ENCODE measurements at places on chromosomes 2 and 18.

DNA sequence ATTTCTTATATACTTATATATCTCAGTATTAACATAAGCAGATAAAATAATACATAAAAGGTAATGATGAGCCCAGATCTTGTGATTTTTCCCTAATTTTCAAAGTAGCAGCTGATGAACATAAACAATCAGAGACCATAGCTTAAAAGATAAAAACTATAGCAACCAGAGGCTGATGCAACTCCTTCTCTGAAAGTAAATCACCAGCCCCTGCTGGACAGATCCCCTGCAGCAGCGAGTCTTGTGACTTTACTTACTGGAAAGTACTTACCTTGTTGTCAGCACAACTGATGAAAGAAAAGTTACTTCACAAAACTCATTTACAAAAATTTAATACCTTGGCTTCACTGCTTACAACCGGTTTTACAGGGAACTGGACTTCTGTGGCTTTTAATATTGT is 67.3 kb downstream of the GORASP2 start:
- no peak for DNase-seq

DNA sequence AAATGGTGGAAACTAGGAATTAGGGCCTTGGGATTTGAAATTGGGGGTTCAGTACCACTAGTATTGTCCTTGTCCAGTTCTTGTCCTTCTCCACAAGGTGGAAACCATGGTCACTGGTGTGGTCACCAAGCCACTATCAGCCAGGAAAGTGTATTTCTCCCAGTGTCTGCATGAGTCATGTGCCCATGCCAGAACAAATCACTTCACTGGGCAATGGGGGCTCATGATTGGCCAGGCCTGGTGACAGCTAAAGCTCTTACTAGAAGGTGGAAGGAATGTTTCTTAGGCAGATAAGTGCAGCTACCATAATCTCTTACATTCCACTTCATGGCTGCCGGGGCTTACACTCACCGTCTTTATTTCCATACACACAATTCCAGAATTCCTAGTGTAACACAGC is 124.8 kb upstream of the TACR1 start:
- DNase-seq = no peak

GRCh38 chr18:79625195-79625923 is 54.2 kb upstream of the CTDP1 start:
- DNase-seq = no peak

DNA sequence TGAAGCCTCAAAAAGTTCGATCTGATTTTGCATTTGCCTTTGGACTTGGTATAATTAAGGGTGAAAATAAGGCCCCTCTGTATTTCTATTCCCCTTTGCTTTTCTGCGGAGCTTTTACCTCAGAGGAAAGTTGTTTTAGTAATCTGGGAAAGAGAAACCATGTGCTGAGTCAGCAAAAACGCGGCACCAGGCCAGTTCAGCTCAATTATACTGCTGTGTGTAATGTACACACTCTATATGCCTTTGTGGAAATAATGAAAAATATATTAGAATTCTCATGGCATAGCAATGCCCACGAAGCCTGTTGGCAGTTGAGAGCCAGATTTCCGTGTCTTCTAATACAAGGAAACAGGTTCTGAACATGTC is 161.9 kb upstream of the SIX2 start:
- no peak for DNase-seq

GRCh38 chr18:13577091-13577697 is 149.2 kb downstream of the FAM210A start:
- no peak for DNase-seq

- no peak for DNase-seq
Measured at GRCh38 chr2:191572319-191572718, 105.6 kb upstream of the NABP1 start.

DNA sequence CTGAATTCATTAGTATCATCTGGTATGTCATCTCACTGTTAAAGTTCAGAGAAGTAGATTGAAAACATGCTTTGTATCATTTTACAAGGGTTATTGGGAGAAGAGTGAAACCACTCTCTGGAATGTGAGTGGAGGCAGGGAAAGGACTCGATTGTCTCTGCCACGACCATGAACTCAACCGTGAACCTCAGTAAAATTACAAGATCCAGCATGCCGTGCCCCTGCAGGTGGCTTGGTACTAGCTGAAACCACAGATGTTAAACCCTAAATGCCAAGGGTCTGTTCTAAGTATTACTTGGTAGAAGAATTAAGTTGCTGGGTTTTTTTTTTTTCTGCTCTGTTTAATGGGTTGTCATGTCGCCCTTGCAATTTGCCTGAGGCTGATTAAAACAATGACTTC is 197.2 kb downstream of the MYO3B start:
- peak; percentile 12 for DNase-seq

DNA sequence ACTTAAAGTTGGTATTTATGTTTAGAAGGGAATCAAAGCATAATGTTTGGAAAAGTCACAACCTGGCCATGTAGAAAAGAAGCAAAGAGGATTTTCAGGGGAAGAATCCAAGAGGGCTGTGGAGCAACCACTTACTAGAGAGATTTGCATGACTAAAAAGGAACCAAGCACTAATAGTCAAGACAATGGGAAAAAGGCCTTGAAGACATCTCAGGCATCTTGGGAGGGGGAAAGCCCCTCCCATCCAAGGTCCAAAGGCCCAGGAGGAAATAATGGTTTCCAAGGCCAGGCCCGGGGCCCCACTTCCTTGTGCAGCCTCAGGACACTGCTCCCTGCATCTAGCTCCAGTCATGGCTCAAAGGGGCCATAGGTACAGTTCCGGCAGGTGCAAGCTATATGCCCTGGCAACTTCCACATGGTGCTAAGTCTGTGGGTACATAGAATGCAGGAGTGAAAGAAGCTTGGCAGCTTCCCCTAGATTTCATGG is 128.1 kb downstream of the EIPR1 start:
- DNase-seq = no peak

DNA sequence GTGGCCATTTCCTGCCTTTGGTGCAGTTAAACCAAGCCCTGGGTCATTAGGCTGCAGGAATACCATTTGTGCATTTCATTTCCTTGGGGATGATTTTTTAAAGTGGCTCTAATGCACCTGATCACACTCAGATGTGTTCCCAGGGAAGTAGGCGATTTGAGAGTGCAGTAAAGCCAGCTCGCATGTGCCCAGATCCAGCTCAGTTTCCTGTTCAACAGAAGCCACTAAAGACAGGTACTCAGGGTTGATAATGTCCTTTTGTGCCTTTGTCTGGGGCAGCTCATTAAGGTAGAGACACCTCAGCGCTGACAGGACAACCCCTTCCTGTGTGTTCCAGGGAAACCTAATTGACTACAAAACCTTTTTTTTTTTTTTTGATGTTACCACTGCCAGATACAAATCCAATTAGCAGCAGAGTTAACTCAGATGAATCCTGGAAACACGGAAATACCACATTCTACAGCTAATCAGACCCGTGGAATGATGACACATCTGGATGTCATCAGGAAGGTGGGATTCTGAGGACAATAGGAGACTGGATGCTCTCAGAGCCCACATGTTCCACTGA is 15.2 kb upstream of the CHRNA1 start:
- no peak for DNase-seq

- DNase-seq = no peak
Measured at GRCh38 chr2:241225983-241226382, 37.5 kb downstream of the ANO7 start.

- DNase-seq = no peak
Measured at GRCh38 chr2:158969162-158969714, 798 bp downstream of the TANC1 start.

DNA sequence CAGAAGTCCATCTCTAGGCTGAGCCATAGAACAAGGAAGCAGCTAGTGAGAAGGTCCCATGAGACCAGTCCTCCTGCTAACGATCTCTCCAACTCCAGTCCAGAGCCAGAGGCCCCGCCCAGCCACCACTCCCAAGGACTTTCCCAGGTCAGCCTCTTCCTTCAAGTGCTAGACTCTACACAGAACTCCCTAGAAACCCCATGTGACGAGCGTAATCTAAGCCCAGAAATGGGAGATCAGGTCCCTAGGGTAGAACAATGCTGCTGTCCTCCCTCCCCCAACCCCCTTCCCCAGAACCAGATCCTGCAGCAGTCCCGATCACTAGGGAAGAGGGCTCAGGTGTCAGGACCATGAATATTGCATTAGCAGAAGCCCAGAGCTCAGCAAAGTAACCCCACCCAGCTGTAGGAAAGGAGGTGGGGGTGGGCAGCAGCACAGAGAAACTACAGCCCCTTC is 6.9 kb downstream of the DCTN1 start:
- DNase-seq = no peak

GRCh38 chr2:187525163-187525900 is 28.9 kb downstream of the TFPI start:
- DNase-seq = no peak

DNA sequence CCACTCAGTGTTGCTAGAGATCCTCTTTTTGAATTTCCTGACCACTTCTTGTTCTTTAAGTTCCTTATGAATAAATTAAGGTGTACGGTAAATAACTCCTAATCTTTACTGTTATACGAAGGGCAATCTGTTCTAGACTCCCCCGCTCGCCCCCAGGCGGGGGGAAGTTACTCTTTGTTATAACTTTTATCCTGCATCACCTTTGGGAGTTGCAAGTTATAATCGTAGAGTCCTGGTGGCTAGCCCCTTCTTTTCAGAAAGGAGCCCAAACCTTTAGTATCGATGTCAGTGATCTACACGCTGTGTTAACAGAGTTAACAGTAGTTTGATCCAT is 652 bp downstream of the GCA start:
- DNase-seq = no peak
